ENCODE measurements at places on chromosomes 16 and 17.

DNA sequence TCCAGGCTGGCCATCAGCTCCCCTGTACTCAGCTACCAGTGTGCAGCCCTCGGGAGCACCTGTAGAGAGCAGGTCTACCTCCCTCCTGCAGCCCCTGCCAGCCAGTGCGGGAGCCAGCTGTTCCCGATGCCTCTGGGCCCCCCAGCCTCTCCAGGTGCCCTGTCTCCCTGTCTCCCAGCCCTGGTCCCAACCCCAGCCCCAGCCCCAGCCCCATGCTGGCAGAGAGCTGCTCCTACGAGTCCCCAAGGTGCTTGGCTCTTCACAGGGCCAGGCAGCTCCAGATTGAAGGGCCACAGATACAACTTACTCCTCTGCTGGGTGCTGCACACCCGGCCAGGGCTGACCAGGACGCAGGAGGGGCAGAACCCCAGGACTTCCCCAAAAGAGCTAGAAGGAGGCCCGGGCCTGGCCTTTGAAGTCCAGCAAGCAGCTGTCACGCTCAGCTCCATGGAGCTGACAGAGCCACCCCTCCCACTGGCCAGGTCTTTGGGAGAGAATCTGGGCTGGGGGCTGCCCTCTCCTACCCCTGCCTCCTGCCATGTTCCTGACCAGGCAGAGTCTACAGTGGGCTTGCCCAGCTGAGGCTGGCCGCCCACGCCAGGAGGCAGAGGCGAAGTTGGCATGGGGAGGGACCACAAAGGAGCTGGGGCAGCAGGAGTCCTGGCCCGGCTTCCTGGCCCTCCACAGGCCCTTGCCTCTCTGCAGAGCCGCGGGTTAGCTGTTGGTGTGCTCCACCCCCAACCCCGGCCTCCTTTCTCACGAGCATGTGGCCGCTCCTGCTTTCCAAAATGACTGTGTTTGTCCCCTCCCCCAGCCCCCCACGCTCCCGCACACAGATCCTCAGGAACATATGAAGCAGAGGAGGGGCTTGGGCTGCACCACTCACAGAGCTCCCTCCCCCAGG is 9.5 kb upstream of the ADAM11 start:
- DNase-seq, result no peak

DNA sequence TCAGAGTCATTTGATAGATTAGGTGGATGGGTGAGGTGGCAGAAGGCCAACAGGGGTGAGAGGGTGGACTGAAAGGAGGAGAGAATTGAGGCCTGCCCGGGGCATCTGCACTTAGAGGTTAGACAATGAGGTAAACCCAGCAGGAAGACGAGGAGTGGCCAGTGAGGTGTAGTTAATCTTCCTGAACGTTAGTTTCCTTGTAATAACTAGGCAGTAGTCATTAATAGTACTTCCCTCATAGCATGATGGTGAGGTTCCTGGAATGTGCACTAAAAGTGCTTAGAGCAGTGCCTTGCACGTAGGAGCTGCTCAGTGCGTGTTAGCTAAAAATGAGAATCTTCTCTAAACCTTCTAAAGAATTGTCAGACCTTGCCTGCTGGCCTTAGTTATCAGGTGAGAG is 13.5 kb upstream of the KSR1 start:
- DNase-seq, result no peak

- DNase-seq, result no peak
Measured at GRCh38 chr16:24667244-24667764, 62.1 kb upstream of the TNRC6A start.

DNA sequence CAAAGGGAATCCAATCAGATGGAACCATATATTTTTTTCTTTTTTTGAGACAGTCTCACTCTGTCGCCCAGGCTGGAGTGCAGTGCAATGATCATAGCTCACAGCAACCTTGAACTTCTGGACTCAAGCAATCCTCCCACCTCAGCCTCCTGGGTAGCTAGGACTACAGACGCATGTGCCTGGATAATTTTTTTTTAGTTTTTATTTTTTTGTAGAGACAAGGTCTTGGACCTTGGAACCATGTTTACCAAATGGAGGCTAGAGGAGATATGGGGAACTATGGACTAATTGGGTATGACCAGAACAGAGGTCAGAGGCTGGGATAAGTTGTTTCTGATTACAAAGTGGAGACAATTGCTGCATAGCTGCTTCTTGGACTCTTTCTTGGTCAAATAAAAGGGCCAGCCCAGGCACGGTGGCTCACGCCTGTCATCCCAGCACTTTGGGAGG is 41.2 kb upstream of the ADCY9 start:
- DNase-seq, result no peak

DNA sequence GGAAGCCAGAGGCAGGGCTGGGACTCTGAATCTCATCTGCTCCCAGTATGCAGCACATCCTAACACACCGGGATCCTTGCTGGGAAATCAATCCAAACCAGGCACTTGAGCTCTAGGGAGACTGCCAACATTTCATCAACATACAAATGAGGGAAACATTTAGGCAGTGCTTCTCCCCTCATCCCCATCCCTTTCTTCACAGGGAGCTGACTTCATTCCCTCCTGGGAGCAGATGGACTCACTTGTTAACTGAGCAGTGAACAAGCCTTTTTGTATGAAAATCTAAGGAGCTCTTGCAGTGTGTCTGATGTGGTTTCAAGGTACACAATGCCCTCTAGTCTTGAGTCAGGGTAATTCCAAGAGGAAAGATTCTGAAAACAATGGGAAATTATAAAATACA is 96.3 kb downstream of the TMEM114 start:
- no peak for DNase-seq

GRCh38 chr16:85724936-85725335 is 26.0 kb downstream of the C16orf74 start:
- no peak for DNase-seq

DNA sequence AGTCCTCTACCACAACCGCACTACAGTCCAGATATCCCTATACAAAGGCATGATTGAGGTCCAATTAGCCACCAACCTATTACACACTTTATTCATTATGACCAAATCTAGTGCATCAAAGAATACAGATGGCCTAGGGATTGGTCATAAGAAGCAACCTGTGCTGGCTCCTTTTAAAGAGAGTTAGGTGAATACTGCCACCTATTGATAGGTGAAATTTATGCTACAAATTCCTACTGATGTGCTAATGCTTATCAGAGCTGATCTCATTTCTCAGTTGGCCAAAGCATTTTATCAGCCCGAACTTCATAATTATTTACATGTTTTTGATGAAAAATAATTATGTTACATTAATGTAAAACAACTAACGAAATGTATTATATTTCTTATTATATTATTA is 166.3 kb downstream of the ANKFN1 start:
- DNase-seq, result no peak

DNA sequence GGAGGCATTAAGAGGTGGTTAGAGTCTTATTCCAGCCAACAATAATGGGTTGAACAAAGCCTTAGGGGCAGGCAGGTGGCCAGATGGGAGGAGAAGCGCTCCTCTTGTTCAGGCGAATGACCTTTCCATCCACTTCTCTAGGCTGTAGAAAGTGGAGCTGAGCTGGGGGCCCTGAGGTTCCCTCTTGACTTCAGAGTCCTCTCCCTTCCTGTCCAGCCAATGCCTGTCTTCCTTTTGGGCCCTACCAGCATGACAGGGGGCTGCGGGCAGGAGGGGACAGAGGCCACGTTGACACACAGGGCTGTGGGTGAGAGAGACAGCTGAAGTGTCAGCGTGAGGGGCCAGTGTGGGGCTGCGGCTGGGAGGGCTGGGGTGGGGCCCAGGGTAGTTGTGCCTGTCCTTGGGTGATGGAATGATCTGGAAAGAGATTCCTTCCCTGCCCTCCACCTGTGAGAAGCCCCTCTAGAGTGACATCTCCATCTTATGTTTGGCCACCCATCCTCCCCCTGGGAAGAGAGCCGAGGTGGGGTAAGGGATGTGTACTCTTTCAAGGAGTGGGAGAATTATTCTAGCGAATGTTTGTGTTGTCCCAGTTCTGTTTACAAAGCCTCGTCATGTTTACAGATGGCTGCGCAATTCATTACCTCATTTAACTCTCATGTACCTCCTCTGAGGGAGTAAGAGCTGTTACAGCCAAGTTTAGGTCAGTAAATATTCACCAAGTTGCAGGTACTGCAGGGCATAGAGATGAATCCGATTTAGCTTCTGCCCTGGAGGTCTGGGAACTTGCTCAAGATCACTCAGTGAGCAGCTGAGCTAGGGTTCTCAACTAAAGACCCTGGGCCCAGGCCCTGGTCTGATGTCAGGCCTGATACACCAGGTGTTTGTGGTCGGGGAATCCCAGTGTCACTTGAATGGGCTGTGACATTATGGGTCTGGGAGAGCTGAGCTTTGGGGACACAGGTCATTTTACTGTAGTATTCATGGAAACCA is 3.3 kb downstream of the ERBB2 start:
- DNase-seq, result no peak

DNA sequence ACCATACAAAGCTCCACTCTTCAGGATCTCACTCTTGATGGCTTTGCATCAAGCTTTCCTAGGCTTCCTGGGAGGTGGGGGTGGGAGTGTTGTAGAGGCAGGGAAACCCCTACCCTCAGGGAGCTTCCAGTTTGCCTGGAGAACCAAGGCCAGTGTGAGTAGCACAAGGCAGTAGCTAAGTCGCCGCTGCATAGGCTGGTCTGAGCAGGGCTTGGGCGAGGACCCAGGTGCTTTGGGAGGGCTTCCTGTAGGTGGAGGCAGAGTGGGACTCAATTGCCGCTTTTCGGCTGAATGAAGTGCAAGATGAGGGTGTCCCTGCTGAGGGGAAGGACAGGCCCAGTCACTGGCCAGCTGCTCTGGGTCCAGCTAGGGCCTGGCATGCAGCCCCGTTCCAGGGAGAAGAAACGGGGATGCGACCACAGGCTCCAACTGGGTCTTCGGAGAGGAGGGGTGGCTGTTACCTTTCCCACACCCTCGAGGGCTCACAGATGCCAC is 3.9 kb downstream of the CD79B start:
- DNase-seq, result no peak

DNA sequence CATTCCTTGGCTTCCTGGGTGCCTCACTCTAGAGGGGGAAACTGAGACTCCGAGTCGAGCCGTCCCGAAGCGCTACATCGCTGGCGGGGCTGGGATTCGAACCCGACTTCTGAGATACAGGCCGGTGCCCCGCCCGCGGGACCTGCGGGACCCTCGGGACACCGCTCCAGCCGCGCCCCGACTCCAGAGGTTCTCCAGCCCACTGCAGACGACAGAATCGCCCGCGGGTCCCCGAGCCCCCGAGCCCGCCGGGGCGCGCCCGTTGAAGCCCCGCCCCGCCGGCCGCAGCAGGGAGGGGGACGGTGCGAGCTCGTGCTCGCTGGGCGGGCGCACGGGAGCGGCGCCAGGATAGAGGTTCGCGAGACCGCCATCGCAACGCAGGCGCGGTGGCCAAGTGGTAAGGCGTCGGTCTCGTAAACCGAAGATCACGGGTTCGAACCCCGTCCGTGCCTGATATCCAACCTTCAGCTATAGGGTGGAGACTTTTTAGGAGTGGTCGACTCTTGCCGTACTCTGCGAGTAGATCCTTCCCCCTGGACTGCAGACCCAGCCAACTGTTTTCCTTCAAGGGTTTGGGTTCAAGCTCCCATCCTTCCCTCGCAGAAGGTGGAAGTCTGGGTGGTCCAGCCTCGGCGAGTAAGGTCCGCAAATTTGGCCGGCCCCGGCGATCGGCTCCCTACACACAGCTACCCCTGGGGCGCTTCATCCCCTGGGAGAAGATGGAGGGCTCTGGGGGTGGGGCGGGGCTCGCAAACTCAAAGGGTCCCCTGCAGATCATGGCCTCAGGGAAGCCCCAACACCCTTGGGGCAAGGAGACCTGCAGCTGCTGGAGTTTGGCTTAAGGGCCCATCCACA is 214.6 kb downstream of the MRTFB start:
- DNase-seq, result peak; percentile 95

- no peak for DNase-seq
Measured at GRCh38 chr17:14942526-14943190, 322.5 kb downstream of the PMP22 start.

DNA sequence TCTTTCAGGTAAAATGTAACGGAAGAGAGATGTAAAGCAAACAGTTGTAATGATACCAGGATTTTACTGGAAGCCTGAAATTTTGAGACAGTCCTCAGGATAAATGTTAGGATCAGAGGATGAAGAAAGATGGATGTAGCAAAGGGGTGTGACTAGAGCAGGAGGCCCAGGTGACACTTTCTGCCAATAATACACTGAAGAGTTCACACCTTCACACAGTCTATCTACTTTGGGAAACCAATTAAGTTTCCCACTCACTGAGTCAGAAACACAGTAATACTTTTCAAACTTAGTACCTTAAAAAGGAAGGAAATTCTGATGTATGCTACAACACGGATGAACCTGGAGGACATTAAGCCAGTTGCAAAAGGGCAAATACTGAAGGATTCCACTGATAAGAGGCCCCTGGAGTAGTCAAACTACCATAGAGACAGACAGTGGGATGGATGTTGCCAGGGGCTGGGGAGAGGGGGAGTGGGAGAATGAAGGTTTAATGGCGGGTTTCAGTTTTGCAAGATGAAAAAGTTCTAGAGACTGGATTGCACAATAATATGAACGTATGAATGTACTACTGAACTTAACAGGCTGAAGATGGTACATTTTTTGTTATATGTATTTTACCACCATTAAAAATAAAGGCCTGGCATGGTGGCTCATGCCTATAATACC is 62.3 kb downstream of the CYTH1 start:
- DNase-seq, result no peak

- DNase-seq, result peak; percentile 41
Measured at GRCh38 chr16:29148867-29149272, 164.0 kb downstream of the LAT start.

GRCh38 chr16:73418051-73418450 is 370.1 kb upstream of the ZFHX3 start:
- no peak for DNase-seq

- peak; percentile 33 for DNase-seq
Measured at GRCh38 chr16:75198135-75198600, 8.8 kb downstream of the CTRB2 start.

GRCh38 chr17:78979780-78980623 is at the start of gene LGALS3BP:
Gene LGALS3BP, minus strand, starts transcription at chr17:78979923. Its CDS starts 2,732 bp downstream, at chr17:78977191.
- DNase-seq, result peak; percentile 69

- no peak for DNase-seq
Measured at GRCh38 chr16:67490335-67491096, 7.2 kb upstream of the AGRP start.

GRCh38 chr17:76139801-76140660 is 1.0 kb downstream of the FOXJ1 start:
- DNase-seq, result no peak

- no peak for DNase-seq
Measured at GRCh38 chr17:48893646-48894508, 1.3 kb downstream of the ATP5MC1 start.

DNA sequence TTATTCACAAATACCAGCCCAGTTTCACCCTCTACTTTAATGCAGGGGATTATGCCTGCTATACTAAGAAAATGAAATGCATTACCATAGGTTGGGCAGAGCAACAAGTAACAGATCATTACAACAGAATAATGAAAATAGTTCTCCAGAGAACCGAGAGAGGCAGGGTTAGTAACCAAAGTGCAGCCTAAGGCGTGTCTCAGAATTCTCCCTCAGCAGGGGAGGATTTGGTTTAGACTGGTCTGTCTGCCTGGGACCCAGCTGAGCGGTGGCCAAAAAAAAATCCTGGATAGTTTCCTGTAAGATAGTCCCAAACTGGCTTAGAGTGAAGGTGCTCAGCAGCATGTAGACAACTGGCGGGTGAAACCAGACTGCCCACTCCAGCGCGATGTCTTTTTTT is 30.8 kb upstream of the ADCY7 start:
- DNase-seq, result no peak
